ENCODE measurements at places on chromosomes 7 and 10.

DNA sequence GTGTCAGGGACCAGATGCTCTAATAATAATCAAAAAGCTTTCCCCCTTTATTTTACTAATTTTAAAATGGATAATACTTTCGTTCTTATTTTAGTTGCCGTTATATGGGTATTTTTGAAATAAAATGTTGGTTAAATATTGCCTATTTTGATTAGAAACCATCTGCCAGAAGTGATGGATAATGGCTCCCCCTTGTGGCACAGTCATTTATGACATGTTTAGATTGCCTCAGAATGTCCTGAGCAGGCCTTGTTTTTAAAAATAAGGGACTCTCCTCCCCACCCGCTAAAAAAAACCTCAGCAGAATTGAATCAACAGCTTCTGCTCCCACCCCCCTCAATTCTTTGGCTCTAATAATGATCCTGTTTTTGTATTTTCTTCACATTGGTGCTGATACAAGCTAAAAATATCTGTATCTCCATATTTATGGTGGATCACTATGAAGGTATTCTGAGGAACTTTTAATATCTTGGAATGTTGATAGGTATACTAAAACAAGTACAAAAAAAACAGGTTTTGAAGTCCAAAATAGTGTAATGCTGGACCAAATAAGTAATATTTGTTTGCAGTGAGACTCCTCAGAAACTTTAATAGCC is 38.8 kb downstream of the TMEM60 start:
- DNase-seq = no peak

GRCh38 chr7:45920502-45921380 is at the start of gene IGFBP3:
IGFBP3 (minus strand) TSS chr7:45921272; CDS start chr7:45921140, 132 bp downstream.
- DNase-seq = peak; percentile 71

DNA sequence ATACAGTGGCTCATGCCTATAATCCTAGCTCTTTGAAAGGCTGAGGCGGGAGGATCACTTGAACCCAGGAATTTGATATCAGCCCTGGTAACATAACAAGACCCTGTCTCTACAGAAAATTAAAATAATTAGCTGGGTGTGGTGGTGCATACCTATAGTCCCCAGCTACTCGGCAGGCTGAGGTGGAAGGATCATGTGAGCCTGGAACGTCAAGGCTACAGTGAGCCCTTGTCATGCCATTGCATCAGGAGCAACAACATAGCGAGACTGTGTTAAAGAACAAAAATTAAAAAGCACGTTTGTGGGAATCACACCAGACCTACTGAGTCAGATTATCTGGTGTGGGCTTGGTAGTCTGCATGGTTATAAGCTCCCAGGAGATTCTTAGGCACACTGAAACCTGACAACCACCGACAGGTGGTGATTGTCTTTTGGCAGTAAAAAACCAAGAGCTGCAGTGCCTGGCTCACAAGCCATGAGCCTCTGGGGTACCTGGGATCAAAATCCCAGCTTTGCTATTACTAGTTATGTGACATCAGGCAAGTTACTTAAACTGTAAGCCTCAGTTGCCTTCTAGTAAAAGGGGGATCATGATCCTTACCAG is 146.9 kb downstream of the SND1 start:
- DNase-seq = no peak

DNA sequence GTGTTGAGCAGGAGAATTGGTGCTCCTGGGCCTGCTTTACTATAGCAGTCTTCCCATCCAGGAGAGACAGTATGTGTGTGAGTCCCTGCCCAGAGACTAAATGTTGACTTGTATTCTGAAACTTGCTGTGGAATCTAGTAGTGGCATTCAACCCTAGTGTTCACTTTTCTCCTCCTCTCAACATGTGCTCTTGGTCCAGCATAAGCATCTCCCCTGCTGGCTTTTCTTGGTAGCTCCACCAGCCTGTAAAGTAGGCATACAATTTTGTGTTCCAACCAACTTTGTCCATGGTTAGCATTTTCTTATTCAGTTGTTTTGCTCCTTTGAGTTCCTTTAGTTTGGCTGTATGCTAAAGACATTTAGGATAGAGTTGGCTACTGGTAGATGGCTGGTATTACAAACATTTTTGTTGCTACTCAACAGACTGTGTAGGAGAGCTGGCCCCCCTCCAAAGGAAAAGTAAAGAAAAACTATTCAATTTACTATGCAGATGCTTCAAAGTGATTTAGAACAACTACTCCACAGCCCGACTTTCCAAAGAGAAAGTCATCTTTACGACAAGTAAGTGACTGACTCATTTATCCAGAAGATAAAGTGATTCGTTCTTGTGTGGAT is 46.0 kb downstream of the ASB4 start:
- no peak for DNase-seq

GRCh38 chr7:37988721-37989650 is 68.5 kb downstream of the EPDR1 start:
- no peak for DNase-seq

DNA sequence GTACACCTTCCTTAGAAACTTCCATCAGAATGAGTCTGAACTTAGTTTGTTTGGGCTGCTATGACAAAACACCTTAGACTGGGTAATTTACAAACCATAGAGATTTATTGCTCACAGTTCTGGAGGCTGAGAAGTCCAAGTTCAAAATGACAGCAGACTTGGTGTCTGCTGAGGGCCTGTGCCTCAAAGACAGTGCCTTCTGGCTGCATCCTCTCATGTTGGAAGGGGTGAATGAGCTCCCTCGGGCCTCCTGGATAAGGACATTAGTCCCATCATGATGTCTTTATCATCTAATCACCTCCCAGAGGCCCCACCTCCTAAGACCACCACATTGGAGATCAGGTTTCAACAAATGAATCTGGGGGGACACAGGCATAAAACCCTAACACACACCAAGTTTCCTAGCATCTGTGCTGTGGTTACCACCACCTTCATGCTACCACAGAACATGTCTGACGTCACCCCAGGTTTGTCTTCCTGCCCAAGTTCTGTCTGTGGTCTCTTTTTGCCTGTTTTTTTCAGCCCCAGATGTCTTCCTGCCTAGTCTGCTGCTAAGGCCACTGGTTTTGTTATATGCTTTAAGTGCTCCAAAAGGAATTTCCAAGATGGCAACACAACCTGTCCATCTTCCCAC is 150.9 kb upstream of the COBL start:
- no peak for DNase-seq

DNA sequence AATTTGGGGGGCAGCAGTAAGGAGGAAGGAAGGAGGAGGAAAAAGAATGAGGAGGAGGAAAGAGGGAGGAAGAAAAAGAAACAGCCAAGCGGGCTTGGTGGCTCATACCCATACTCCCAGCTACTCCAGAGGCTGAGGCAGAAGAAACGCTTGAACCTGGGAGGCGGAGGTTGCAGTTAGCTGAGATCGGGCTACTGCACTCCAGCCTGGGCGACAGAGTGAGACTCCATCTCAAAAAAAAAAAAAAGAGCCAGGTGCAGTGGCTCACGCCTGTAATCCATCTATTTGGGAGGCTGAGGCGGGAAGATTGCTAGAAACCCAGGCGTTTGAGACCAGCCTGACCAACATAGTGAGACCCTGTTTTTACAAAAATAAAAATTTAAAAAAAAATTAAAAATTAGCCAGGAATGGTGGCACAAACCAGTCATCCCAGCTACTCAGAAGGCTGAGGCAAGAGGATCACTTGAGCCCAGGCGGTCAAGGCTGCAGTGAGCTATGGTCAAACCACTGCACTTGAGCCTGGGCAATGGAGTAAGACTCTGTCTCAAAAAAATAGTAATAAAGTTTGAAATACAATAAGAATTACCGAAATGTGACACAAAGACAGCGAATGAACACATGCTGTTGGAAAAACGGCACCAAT is 14.1 kb upstream of the CRCP start:
- DNase-seq = no peak

DNA sequence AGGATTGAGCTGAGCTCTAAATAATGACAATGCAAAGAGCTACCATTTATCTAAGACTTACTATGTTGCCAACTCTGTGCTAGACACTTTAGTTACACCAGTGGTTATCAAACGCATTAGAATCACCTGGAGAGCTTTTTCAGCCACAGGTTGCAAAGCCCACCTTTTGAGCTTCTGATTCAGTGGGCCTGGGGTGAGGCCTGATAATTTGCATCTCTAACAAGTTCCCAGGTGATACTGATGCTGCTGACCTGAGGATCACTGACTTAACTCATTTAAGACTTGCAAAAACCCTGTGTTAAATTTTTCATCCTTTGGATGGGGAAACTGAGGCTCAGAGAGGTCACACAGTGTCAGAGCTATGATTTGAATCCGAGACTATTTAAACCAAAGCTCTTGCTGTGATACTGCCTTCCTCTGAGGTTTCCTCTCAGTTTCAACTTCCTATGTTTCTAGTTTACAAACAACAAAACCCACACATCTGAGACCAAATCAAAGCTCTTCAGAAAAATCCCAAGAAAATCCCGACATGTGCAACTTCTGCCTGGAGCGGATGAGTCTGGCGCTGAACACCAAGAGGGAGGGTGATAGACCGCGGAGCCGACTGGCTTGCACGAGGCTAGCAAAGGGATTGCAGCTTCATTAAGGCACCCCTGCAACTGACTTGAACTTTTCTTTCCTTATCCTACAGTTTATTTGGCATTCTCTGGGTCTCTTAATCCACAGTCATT is 124.9 kb downstream of the CYP26A1 start:
- no peak for DNase-seq

DNA sequence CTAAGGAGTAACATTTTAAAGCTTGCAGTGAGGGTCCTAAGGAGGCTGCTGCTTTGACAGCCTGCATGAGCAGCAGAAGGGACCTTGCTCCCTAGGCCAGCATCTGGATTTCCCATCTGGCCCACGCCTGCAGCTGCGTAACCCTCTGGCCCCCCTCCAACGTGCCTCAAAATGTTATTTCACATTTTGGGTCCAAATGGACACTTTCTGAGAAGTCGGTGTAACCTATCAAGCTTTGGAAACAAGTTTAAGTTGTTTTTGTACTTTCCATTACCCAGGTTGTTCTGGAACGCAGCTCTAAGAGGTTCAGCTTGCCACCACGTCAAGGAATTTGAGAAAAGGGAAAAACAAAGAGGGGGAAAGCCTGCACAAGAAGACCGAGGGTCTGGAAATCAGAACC is 338.3 kb downstream of the KCNMA1 start:
- no peak for DNase-seq

GRCh38 chr7:144388950-144389349 is 14.5 kb downstream of the NOBOX start:
- no peak for DNase-seq

DNA sequence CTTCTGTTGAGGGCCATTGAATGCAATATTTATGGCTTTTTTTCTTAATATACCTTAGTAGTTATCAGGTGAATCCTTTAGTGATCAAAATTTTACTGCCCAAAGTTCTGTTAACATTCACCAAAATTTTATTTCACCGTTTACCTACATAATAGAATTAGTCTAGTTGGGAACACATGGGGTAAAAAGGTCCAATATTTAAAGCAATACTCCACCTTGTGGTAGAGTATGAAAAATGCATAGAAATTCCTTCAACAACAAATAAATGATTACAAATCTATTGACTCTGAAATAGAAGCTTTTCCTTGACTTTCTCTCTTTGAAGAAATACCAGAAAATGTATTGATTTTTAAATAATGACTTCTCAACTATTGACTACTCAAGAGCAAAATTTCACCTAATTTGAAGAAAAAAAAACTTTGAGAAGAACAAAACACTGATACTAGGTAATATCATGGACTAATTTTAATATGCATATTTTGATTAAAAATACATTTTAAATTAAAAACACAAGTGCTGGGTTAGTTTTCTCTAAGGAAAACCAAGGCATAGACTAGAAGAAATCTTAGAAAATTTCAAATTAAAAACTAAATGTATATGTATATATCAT is 43.3 kb downstream of the POLR1F start:
- DNase-seq = no peak

DNA sequence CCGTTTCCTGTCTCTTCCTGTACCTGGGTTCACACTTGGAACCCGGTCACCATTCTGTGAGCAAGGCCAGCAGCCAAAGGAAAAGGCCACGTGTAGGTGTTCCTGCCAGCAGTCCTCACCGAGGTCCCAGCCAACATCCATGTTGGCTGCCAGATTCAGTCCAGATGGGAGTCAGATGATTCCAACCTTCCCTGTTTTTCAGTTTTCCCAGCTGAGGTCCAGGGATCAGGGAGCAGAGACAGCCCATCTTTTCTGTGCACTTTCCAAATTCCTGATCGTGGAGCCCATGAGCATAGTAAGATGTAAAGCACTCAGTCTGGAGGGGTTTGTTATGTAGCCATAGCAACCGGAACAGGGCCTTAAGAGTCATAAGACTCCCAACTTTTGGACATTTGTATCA is 3.9 kb upstream of the PVRIG start:
- no peak for DNase-seq

Measured in GOT3 (cell line).